ENCODE measurements at places on chromosomes 5 and 9.
A peak's percentile ranks its signal among the peaks of the same experiment; 100 is the strongest.

DNA sequence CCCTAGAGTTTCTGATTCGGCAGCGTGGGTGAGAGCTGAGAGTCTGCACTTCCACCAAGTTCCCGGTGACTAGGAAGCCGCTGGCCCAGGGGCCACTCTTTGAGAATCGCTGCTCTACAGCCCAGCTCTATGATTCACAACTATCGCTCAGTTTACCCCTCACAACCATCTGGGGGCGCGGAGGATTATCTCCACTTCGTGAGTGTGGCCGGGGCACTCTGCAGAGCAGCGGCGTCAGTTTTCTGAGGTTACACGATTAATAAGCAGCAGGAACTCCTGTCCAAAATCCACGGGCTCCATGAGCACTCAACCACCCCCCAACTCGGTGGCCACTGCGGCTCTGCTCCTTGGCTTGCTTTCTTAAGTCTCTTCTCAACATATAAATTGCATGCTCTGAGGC, 19.3 kb downstream of the CORO2A start:
- no peak for DNase-seq

DNA sequence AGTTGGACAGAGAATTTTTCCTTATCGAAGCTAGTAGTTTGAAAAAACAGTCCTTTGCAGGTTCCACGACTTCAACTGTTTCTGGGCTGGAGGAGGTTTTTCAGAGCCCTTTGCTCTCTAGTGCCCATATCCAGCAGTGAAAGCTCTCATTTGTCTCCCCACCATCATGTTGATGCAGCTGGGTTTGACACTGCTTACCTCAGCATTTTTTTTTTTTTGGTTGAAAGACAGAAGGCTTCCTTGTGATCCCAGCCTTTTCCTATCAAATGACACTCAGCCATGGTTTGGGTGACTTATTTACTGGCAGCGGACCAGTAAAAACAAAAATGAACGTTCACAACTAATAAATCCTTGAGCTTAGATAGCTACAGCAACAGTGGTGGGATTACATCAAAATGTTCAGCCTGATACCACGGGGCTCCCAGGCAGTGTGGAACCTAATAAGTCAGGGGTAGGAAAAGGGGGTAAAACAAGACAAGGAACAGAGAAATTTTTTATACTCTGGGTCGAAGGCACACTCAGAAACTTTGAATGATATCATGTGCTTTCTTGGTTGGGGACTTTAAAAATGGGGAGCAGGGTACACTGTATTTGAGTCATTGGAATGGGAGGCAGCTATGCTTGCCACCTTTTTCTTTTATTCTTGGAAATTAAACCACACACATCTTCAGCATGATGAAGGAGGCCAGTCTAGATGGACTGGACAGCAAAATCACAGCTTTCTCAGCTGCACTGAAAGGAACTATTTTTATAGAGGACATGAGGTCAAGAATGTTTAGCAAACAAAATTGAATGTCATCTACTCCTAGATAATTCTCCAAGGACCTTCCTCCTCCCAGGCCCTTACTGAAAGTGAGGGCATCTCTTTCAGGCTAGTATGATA, 308.9 kb upstream of the MPDZ start:
- DNase-seq = no peak

DNA sequence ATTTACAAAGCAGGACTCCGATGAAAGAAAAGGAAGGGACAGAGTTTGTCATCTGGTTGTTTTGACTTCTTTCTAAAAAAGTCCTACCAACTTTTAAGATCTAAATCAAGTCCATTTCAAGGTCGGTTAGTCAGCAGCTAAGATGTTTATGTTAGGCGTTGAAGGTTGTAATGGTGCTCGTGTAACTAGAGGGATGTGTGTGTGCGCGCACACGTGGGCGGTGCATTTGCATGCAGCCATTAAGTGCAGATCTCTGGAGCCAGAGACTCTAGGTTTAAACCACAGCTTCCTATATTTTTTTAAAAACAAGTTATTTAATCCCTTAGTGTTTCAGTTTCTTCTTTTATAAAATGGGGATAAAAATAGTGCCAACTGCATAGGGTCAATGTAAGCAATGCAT, 77.0 kb upstream of the SMIM32 start:
- no peak for DNase-seq

DNA sequence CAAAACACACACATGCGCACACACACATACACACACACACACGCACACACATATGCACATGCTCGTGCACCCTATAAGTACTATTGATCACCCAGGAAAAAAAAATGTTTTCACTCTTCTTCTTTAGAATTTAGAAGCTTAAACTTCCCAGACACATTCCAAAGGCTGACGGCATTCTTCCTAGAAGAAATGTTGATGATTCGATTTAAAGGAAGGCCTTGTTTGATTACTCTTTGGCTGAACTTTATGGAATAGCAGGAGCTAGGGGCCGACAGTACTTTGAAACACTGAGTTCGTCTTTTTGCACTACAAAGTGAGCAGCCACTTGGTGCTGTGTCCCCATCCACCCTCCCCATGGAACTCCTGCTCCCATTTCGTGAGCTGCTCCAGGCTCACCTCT, 113.2 kb downstream of the EGFLAM start:
- no peak for DNase-seq

GRCh38 chr5:68409259-68409658, 193.7 kb downstream of the PIK3R1 start:
- peak; percentile 73 for DNase-seq

- DNase-seq = no peak
Measured at GRCh38 chr9:14532456-14533115, 160.6 kb downstream of the ZDHHC21 start.

- peak; percentile 84 for DNase-seq
Measured at GRCh38 chr5:122377026-122377425, 65.0 kb downstream of the SNCAIP start.

- no peak for DNase-seq
Measured at GRCh38 chr5:95818181-95819147, 4.1 kb downstream of the GLRX start.

DNA sequence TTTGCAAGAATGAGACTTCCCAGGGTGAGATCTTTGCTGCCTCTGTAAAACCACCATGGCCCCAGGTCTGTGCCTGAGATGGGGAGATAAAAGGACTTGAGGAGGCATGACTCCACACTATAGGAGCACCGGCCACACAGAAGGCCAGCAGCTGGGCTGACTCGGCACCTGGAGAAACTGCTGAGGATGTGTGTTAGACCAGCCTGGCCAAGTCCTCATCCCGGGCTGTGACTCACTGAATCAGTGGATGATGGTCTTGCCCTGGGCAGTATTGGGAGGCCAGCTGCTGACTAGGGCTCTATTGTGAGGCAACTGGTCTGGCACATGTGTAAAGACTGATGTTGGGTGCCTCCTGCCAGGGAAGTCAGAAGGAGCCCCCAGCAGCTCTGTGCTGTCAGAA, 286.2 kb downstream of the ACTL7B start:
- DNase-seq = peak; percentile 22

- DNase-seq = no peak
Measured at GRCh38 chr5:122145906-122146305, 16.6 kb downstream of the ZNF474 start.

DNA sequence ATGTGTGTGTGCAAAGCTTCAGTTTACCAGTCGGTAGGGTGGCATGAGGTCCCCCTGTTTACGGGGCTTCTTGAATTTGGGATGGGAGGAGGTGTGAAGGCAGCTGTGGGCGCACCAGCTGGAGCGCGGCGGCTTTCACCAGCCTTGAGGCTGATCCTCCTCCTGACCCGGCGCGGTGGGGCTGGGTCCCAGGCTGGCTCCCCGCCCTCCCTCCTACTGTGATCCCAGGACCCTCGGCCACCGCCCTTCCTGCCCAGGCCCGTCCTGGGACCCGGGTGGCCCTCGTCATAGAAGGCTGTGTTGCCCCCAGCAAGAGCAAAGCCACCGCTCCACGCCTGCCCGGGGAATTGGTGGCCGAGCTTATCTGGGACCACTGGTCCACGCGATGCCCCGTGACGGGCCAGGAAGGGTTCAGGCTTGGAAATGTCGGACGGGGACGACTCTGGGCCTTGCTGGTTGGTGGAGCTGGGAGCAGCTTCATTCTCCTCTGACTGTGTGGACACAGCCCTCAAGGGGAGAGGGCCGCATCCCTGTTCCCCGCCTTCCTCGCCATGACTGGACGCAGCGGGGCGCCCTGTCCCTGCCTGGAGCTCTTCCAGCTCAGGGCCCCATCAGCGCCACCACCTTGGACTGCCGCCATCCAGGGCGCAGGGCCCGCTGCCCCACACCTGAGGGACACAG, 271.1 kb upstream of the IRX1 start:
- peak; percentile 1 for DNase-seq

DNA sequence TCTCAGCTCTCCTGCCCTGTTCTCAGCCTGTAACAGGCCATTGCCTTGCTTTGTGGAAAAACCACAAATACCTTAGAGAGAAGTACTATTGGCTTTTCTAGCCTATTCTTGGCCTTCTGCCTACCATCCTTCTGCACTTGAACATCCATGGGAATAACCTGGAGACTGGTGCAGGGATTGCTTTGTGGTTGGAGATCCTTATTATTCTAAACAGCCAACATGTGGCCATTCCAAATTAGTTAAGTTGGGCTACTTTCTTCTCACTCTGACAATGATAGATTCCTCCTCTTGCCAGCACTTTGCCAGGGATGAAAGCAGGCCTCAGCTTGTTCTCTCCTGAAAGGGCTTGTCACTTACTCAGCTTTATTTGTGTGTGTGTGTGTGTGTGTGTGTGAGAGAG, 240.4 kb downstream of the GLIS3 start:
- DNase-seq = peak; percentile 36

- DNase-seq = peak; percentile 35
Measured at GRCh38 chr9:73152953-73153352, 1.3 kb downstream of the ANXA1 start.

DNA sequence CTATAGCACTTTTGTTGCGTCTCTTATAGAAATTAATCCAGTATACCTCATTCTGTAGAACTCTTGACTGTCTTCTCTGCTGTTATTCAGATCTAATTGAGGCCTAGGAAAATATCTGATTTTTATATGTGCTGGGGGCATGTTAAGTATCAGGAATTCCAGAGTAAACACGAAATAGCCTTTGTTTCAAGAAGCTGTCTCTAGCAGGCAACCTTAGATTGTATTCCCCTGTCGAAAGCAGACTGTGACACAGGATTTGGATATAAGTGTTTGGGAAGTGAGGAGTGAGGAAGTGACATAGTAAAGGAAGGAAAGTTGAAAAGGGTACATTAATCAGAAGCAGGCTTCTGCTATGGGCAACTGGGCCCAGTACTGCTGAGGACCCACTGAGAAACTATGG, 72.1 kb upstream of the RASA1 start:
- DNase-seq = no peak

- no peak for DNase-seq
Measured at GRCh38 chr9:81397481-81398381, 291.6 kb downstream of the TLE1 start.

DNA sequence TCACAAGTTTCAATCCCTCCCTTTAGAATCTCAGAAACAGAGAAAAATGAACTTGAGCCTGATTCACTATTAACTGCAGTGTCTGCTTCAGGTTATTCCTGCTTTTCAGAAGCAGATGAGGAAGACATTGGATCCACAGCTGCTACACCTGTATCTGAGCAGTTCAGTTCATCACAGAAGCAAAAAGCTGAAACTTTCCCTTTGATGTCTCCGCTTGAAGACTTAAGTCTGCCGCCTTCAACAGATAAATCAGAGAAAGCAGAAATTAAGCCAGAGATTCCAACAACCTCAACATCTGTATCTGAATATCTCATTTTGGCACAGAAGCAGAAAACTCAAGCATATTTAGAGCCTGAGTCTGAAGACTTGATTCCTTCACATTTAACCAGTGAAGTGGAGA, 42.1 kb downstream of the CMYA5 start:
- DNase-seq = no peak

DNA sequence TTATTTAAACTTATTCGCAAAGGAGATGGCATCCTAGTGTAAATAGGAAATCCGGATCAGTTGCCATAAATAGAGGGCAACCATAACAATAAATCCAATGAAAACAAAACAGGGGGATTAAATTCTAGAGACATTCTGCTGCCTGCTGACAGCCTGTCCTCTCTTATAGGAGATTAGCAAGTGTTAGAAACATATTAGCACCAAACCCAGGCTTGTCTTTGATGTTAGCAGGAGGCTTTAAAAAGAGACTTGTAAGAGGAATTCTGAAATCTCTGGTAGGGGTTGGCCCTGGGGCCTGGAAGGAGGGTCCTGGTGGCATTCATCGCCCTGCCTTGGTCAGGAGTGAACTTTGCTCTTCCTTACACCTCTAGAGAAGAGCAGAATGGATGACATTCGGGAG, 21.6 kb downstream of the NDST1 start:
- DNase-seq = no peak

DNA sequence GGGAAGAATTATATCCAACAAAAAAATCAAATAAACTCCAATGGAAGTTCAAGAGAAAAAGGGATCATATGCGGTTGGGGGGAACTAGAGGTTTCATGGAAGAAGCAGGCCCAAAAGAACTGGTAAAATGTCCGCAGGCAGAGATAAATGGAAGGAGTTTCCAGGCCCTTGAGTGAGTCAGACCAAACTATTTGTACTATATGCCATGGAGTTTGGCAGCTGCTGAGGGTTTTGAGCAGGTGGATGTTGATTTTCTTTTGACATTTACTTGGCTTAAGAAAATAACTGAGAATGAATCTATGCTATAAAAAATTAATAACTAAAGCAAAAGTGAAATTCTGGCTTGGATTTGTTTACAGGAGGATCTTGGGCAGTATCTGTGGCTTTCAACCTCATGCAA, 33.7 kb downstream of the MINAR2 start:
- DNase-seq = no peak

GRCh38 chr9:133943781-133944745, 48.1 kb downstream of the VAV2 start:
- DNase-seq = no peak

GRCh38 chr5:73378765-73379164, 69.8 kb downstream of the FOXD1 start:
- DNase-seq = no peak

DNA sequence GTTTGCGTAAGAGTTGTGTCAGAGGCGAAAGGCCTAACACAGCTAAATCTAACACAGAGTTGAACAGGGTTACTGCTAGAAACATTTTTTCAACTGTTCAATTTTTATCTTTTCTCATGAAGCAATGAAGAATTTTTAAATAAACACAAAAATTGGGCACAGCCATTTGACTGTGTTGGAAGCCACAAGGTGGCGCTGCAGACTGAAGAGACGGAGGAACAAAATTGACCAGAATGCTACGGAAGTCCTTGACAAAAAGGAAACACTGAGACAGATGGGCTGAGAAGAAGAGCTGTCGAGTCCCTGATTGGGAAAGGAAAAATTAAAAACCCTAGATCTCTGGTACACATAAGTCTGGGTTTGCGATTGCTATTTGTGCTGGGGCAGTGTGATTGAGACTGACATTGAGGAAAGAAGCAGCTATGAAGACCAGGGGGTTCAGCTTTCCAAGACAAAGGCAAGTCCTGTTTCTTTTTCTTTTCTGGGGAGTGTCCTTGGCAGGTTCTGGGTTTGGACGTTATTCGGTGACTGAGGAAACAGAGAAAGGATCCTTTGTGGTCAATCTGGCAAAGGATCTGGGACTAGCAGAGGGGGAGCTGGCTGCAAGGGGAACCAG, at the start of gene PCDHB9:
Gene PCDHB9, plus strand, starts transcription at position 265 of the 616 bp plus-strand sequence. Its CDS starts 158 bp downstream, at position 423.
- DNase-seq = no peak

- peak; percentile 84 for DNase-seq
Measured at GRCh38 chr5:171494452-171495121, 75.1 kb downstream of the FGF18 start.

All from amniotic epithelial cell (primary cell).